ENCODE measurements at places on chromosomes 5 and 9.
A peak's percentile ranks its signal among the peaks of the same experiment; 100 is the strongest.

DNA sequence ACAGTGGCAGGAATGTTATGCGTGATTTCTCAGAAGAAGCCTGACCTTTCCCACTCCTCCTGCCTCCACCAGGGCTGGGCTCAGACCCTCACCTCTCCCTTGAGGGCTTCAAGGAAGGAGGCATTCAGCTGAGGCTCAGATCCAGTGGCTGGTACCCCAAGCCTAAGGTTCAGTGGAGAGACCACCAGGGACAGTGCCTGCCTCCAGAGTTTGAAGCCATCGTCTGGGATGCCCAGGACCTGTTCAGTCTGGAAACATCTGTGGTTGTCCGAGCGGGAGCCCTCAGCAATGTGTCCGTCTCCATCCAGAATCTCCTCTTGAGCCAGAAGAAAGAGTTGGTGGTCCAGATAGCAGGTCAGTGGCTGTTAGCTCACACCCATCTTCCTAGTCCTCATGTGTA is 9.9 kb downstream of the BTNL9 start:
- no peak for DNase-seq

- DNase-seq: no peak
These were observed 82.0 kb upstream of the TTC23L start for GRCh38 chr5:34756781-34757624.

GRCh38 chr5:54009357-54009756 is 301.0 kb downstream of the ARL15 start:
- DNase-seq: no peak

DNA sequence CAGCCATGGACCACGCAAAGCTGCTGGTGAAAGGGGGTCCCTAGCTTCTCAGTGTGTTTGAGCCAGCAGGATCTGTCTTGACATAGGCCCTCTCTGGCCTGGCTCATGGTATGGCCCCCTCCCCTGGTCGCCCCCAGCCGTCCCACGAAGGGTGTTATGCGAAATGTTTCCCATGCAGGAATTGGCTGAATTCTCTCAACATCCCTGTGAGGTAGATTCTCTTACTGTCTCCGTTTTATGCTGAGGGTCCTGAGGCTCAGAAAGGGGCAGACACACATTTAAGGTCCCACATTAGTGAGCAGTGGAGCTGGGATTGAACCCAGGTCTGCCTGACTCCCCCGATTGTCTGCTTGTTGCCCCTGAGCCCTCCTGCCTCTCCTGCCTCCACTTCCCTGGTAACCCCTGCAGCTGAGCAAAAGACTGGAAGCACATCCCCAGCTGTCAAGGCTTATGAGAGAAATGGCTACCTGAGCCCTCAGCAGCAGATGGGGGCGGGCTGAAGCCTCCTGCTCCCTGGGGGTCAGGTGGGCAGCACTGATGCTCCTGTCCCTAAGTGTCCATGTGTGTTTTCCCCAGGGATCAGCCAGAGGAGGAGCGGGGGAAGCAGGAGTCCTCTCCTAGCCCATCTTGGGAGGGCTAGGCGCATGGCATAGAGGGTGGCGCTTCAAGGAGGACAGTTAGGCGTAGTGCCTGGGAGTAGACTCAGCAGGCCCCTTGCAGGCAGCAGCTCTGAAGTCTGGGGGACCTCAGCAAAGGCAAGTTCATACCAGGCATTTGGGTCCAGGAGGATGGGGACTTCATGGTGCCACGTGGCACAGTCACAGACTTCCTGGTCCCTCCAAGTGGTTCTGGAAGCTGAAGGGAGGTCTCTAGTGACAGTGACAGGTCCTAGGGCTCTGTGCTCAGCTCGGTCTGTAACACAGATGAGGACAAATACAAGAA is 49.0 kb upstream of the GARNL3 start:
- DNase-seq: no peak

DNA sequence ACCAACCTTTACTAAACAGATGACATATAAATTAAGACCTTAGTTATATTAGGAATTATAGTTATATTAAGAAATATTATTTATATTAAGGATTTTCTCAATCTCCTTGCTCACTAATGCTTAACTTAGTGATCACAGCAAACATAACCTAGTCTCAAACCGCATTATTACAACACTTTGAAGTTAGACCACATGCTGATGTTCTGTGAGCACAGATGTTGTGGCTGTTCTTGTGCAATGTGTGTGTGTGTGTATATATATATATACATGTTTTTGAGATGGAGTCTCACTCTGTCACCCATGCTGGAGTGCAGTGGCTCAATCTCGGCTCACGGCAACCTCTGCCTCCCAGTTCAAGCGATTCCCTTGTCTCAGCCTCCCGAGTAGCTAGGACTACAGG is 20.5 kb downstream of the ELP1 start:
- DNase-seq: no peak

DNA sequence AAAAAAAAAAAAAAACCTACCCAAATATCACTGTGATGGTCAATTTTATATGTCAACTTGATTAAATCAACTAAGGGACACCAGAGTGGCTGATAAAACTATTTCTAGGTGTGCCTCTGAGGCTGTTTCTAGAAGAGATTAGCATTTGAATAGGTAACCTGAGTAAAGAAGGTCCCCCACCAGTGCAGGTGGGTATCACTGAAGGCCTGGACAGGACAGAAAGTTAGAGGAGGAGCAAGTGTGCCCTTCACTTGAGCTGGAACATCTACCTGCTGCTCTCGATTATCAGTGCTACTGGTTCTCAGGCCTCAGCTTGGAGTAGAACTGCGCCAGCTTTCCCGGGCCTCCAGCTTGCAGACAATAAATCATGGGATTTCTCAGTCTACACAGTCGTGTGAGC is 88.7 kb downstream of the TLE1 start:
- DNase-seq: no peak

GRCh38 chr5:103404483-103404882 is 145.9 kb downstream of the MACIR start:
- DNase-seq: no peak

- peak; percentile 92 for DNase-seq
These were observed 89.2 kb upstream of the PRLR start for GRCh38 chr5:35319333-35320002.

DNA sequence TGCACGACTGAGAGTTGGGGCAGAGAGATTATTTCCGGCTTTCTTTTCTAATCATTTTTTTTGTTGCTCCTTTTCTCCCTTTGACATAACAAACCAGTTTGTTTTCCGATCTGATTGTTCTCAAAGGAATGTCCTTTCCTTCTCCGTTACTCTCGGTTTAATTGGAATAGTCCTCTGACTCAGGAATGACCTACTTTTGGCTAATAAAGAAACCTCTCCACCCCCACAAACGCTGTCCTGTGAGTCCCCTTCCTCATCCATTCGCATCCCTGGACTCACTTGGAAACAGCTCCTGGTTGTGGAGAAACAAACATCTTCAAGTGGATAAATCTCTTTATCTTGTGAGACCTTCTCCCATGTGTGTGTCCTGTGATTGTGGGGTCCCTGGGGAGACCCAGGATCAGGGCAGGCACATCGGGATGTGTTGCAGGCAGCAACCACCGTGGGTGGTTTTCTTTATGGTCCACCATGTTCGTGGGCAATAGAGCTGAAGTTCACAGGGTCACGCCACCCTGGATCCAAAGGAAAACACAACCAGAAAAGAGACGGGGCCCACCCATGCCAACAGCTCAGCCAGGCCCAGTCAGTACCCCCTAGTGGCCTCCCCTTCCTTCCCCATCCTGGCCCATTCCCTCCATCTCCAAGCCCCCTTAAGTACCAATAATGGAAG is 45.2 kb upstream of the NEK6 start:
- no peak for DNase-seq

GRCh38 chr5:166505544-166505943 is 1785.9 kb upstream of the WWC1 start:
- DNase-seq: no peak

GRCh38 chr5:80346055-80346454 is 26.3 kb downstream of the SPZ1 start:
- peak; percentile 25 for DNase-seq

DNA sequence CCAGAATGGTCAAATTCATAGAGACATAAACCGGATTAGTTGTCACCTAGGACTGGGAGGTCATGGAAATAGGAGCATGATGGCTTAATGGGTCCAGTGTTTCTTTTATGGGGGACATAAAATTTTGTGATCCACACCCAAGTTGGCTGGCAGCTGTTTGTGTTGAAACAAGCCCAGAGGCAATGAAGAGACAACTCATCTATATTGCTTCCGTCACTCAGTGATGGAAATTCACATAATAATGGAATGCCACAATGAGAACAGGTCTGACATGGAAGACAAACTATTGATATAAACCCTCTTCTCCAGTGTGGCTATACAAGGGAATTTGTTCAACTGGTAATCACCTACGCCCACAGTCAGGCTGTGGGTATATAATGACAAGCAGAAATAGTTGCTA is 173.2 kb downstream of the GNA14 start:
- no peak for DNase-seq
